OCI-LY7 (cell line): ENCODE measurements at places on chromosomes 12 and 14.
A peak's percentile ranks its signal among the peaks of the same experiment; 100 is the strongest.

DNA sequence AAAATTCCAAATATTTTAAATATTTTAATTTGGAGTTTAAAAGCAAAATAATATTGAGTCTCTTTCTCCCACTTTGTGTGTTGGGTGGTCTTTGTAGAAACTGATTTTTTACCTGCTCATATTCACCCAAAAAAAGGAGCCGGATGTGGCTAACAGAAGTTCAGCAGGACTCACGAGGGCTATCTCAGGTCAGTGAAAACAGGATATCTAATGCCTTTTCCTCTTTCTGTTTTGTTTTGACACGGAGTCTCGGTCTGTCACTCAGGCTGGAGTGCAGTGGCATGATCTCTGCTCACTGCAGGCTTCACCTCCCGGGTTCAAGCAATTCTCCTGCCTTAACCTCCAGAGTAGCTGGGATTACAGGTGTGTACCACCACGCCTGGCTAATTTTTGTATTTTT lies 30.8 kb downstream of the COA8 start:
- DNase-seq: peak; percentile 73

- no peak for DNase-seq
Measured at GRCh38 chr14:87097015-87097414, 896.0 kb downstream of the GALC start.

GRCh38 chr12:42199007-42199406 lies 39.0 kb downstream of the YAF2 start:
- DNase-seq: no peak

DNA sequence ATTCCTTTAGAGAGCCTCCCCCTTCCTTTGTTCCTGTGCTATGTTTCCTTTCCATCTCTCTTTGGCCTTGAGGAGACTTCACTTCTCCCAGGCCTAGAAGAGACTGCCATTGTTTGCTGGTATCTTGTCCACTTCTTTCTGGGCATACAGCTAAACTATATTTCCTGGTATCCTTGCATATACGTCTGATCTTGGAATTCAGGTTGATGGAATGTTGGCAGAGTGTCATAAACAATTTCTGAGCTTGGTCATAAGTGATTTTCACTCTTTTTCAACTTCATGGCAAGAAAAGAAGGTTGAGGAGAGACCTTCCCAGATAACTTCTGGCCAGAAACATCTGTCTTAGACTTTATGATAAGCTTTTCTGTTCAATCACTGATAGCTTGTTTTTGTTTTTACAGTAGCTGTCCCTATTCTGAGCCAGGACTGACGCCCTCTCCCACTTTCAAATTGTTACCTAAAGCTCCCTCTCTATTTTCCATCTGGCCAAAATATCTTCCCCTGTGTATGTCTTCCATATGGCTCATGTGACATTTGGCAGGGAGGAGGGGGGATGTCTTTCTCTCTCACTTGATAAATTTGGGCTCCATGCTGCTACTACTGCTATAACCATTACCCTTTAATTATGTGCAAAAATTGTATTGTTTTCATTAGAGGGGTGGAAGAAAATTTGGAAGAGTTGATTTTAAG lies 457.0 kb downstream of the ADAMTS20 start:
- no peak for DNase-seq

DNA sequence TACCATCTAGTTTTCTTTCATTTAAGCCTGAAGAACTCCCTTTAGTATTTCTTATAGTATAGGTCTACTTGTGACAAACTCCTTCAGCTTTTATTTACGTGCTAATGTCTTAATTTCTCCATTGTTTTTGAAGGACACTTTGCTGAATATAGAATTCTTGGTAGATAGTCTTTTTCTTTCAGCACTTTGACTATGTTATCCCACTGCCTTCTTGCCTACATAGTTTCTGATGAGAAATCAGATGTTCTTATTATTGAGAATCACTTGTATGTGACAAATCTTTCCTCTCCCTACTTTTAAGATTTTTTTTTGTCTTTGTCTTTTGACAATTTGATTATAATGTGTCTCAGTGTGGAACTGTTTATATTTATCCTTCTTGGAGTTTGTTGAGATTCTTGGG lies 5.1 kb upstream of the MIS18BP1 start:
- DNase-seq: peak; percentile 27

- no peak for DNase-seq
Measured at GRCh38 chr14:77014004-77014604, 14.4 kb downstream of the IRF2BPL start.

- DNase-seq: peak; percentile 88
Measured at GRCh38 chr12:96906849-96907670, at the start of gene NEDD1. TSS of gene NEDD1 (plus strand) at chr12:96907257. CDS start at chr12:96909760, 2,503 bp downstream.

GRCh38 chr12:109613649-109614455 lies 40.3 kb downstream of the MVK start:
- DNase-seq: no peak

- peak; percentile 37 for DNase-seq
Measured at GRCh38 chr12:47071241-47071852, 8.1 kb upstream of the PCED1B start.

- DNase-seq: no peak
Measured at GRCh38 chr14:68157971-68158371, 338.4 kb downstream of the RAD51B start.

- DNase-seq: no peak
Measured at GRCh38 chr12:21690704-21691368, 33.2 kb upstream of the LDHB start.

GRCh38 chr12:57214398-57214781 lies 2.2 kb upstream of the NXPH4 start:
- peak; percentile 84 for DNase-seq
